ENCODE measurements at places on chromosomes 7 and 10.

DNA sequence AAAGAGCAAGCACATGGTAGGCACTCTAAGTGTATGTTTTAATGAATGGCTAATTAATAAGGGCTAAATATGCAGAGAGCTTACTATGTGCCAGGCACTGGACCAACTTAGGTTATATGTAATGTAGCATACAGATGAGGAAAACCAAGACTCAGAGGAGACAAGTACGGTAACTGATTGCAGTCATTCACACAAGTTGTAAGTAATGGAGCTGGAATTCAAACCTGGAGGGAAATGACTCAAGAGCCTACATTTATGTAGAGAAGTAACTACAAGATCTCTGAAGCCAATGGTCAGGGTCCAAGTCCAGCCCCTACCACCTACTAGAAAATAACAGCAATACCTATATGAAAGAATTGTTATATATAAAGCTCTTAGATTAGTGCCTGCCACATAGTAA lies 97.3 kb upstream of the KCNIP2 start:
- DNase-seq: no peak

GRCh38 chr7:29955799-29956486 lies 33.7 kb downstream of the SCRN1 start:
- DNase-seq: no peak

DNA sequence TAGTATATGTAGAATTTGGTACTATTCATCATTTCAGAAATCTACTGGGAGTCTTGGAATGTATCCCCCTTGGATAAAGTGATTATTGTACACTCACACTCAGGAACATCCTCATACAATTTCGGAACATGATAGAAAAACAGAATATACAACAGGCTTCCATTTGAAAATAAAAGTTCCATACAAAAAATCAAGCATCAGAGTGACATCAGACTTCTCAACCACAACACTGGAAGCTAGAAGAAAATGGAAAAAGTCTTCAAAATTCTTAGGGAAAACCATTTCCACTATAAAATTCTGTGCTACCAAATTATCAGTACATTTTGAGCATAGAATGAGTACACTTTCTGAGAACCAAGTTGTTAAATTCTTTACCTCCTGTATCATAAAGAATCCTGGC lies 8.8 kb downstream of the LYZL1 start:
- no peak for DNase-seq

DNA sequence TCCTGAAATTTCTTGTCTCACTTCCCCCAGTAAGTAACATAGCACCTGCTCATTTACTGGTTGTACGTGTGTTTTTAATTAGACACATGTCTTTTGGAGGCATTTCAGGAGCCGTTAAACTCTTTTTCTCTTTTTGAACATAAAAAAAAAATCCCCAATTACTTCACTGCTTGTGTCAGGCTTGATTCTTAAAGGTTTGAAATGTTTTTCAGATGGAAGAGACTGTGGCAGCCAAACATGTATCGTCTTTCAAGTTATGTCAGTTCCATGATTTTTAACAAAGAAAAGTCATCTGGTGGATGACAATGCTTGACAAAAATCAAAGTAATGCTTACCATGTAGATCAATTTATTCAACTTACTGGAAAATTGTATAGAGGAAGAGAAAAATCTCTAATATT lies 585.8 kb downstream of the GATA3 start:
- no peak for DNase-seq

DNA sequence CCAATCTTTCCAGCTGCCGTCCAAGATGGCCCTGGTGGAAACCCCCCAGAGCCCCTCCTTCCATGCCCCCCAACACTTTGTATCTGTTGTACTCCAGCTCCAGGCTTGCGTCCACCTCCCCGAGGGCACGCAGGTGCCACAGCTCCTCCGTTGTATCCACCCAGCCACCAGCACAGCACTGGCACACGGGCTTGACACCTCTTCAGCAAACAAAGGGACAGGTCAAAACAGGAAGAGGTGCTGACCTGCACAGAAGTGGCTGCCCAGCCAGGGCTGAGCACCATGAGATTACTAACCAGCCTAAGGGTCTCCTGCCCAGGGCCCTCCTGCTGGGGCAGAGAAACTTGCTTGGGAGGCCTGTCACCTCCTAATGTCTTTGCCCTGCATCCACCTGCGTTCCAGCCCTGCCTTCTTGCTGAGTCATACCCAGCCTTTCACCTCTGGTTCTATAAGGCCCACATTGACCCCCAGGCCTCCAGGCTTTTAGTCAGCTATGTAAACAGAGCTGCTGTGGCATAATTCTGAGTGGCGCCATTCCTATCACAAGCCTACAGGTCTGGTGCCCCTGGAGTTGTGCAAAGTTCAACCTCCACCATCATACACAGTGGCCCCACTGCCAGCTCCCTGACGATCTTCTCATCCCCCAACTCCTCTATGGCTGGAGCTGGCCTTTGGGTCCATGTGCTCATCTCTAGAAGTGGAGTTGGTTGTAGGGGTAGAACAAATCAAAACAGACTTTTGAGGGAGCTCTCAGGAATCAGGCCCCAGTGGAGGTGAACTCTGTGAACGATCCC lies 20.9 kb downstream of the SLC29A3 start:
- DNase-seq: no peak

DNA sequence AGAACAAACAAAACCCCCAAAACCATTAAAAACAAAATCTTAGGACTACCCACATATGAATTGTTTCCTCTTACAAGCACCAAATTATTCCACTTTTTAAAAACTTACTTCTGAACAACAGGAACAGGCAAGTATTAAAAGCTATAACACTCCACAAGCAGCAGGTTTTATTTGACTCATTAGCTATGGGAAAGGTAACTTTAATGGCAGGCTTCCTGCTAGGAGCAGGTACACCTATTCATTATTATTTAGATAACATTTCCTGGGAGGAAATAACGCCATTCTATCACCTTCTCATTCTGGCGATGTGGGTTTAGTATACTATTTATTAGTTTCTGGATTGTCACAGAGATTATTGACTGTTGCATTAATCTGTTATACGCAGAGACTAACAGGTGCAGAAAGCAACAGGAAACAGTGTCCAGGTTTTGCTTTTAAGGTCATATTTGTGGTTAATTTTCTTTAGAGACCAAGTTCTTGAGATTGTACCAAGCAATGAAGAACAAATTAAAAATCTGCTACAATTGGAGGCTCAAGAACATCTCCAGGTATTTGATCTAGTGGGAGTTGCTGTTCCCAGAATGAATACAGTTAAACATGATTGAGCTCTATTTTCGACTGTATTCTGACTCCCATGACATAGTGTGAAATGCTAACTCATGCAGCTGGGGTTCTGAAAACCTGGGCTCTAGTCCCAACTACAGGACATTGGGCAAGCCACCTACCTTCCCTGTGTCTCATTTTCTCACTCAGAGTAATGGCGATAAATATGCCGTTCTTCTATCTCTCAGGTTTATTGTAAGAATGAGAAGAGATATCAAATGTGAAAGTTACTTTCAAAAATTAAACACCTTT lies 2.0 kb downstream of the CPA2 start:
- no peak for DNase-seq

GRCh38 chr7:94697035-94697974 lies 41.4 kb upstream of the SGCE start:
- DNase-seq: no peak

DNA sequence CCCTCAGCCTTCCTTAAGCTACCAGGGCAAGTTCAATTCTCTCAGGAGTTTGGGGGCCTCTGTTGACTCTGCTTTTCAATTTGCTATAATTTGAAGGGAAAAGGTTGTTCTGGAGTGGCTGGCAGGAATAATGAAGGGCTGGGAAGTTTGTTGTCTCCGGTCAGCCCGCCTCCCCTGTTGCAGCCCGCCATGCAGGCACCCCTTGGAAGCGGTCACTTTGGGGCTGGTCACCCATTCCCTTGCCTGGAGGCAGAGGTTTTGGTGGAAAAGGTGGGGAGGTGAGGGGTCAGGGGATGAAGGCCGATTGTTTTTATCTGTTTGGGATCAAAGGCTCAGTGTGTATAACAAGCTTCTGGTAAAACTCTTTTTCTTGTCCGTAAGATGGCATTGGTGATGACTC lies 79.1 kb downstream of the GRK5 start:
- no peak for DNase-seq

DNA sequence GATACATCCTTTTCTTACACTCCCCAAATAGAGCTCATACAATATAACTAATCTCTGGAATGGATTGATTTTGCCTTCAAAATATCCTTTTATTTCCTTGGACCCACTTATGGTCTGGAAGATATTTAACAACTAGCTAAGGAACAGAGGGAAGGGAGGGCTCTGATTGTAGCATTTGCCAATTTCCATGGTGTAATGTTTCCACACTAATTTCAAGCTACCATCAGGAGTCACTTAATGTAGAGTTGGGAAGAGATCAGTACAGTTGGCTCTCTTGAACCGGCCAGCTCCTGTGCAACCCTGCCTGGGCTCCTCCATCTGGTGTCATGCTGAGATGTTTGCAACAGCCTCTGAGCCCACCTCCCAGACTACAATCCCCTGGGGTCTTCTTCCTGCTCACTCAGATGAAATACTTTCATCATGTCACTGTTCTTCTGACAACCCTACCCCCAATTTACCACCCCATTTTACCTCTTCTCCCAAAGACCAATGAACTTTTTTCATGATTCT lies 8.0 kb upstream of the IL6 start:
- no peak for DNase-seq

DNA sequence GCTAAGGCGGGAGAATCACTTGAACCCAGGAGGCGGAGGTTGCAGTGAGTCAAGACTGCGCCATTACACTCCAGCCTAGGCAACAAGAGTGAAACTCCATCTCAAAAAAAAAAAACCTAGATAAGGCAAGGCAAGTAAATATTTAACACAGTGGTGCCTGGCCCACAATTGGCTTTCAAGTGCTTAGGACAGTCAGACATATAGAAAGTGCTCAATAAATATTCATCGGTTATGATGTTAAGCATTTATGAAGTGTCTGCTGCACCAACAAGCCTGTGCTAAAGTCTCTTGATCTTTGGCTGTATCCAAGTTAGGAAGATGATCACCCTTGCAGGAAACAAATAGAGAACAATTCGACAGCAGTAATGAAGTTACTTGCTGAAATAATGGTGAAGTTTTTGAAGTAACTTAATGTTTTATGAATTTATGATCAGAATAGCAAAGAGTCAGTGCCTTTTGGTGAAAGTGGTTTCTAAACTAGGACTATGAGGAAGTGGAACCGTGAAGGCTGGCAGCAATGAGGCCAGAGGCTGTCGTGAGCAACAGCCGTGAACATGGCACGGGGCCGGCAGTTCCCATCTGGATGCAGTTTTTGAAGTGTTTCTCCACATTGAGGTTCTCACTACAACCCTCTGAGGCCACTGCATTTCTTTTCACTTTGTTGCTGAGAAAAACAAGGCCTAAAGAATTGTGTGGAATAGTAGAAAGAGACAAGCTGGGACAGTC lies 48.1 kb upstream of the GATA3 start:
- no peak for DNase-seq

- no peak for DNase-seq
Observed at GRCh38 chr10:26737730-26738129, 40.2 kb downstream of the PDSS1 start.

DNA sequence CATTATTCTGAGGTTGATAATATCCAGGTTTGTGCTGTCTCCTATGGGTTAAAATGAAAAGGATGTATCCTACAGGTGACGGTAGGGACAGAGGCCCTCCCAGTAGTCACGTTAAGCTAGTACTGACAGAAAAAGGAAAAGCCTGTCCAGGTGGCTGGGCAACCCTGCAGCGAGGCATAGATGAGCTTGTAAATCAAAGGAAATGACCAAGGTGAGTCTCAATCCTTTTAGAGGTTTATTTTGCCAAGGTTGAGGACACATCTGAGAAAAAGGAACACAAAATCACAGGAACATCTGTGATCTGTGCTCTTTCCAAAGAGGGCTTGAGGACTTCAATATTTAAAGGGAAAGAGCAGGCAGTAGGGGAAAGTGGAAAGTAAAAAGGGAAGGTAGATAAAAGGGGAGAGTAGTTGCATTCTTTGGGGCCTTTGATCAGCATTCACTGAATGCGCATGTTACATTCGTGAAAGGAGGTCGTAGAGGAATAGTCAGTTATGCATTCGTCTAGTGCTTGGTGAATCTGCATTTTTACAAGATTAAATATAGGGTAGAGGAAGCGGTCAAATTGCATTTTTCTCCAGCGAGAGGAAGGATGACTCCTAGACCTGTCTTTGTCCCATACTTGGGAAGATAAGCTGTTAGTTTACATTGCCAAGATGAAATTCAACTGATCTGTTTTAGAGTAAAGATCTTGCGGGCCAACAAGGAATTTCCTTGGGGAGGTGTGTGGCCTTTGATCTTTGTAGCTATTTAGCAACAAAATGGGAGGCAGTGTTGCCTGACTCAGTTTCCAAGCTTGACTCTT lies 884 bp upstream of the GSTO1 start:
- no peak for DNase-seq

- no peak for DNase-seq
Observed at GRCh38 chr10:5632446-5632845, 33.9 kb downstream of the ASB13 start.

- no peak for DNase-seq
Observed at GRCh38 chr7:134184767-134185166, 57.6 kb downstream of the LRGUK start.

- no peak for DNase-seq
Observed at GRCh38 chr7:2666155-2666554, 21.8 kb upstream of the AMZ1 start.

GRCh38 chr10:89479771-89480446 lies 55.5 kb downstream of the SLC16A12 start:
- DNase-seq: no peak

GRCh38 chr7:66642186-66642585 lies 13.5 kb downstream of the KCTD7 start:
- no peak for DNase-seq

DNA sequence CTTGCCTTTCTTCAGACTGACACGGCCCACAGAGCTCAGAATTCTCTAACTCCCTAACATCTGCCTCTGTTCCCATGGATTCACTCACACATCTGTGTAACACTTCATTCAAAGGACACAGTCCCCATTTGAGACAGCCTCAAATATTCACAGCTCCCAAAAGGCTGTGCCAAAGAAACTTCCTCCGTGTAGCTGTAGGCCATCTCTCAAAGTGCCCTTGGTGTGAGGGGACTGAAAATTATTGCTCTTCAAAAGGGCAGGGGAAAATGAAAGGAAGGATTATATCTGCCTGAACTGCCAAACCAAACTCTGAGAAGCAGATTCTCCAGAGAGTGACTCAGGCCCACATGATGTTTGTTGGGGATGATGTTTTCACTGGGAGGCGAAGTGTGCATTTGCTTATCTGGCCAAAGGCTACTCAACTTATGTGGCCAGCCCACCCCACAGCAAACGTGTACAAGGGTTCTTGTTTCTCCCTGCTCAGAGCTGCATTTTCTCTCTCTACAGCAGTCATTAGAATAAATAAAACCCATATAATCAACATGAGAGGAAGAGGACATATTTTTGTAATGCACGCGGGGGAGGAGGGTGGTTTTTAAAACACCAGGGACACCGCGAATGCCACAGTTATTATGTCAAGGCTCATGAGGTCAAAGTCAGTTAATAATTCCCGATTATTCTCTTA lies 302.4 kb upstream of the NFE2L3 start:
- DNase-seq: no peak

DNA sequence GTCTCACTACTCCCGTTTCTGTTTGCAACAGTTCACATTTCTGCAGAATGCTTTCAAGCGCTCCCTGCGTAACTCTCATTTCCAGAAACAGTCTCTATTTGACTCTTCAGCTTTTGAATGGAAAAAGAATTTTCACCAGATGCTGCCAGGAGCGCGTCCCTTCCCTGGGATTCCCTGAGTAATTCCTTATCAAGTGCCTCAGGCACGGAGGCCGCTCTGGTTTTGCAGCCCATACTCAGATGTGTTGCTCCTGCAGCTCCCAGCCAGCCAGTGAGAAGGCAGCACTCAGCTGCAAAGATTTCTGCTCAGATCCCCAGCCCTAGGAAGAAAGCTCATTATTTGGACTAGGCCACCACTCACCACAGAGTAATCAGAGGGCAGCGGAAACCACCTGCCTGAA lies 161.1 kb upstream of the CHST15 start:
- DNase-seq: no peak
